ENCODE measurements at places on chromosomes 12 and 14.
A peak's percentile ranks its signal among the peaks of the same experiment; 100 is the strongest.

DNA sequence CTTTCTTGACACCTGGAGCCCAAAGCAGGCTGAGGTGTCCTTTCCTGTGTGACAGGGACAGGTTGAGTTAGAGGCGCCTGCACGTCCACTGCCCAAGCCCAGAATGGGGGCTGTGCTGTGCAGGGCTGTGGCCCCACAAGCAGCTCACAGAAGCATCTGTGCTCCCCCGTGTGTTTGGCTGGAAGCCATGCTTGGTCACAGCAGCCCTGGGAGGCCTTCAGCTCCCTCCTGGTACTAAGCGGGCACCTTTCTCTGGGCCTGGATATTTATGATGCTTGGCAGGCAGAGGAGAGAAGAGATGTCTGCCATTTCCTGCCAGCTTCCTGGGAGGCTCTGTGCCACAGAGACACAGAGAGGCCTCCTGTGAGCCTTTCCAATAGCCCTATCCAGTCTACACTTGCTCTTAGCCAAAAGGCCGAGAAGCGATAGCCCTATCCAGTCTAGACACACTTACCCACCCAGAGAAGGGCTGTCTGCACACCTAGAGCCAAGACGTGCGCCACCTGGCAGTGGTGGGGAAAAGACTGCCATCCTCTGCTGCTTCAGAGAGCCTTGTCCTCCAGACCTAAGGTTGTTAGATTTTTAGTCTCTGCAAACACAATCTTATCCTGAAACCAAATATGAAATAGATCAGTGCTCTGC is 117.4 kb downstream of the GCH1 start:
- no peak for DNase-seq

- DNase-seq = no peak
Observed at GRCh38 chr14:75811136-75811829, 150.2 kb downstream of the TTLL5 start.

DNA sequence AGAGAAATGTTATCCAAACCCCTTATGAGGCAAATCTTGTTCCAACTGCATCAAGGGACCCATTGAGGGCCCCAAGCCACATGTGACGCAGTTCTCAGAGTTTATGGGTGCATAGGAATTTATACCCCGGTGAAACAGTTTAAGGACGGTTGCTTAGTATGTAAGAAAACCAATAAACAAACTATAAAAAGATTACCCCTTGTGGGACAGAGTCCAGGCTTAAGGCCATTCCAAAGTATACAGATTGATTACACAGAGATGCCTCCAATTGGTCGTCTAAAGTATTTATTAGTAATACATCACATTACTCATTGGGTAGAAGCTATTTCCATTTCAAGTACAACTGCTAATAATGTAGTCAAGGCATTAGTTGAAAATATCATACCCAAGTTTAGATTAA is 885.0 kb upstream of the MDGA2 start:
- DNase-seq = no peak

- DNase-seq = peak; percentile 55
Observed at GRCh38 chr12:115998119-115998633, 279.3 kb downstream of the MED13L start.

GRCh38 chr12:53173085-53173715 is 7.3 kb upstream of the ZNF740 start:
- DNase-seq = no peak

DNA sequence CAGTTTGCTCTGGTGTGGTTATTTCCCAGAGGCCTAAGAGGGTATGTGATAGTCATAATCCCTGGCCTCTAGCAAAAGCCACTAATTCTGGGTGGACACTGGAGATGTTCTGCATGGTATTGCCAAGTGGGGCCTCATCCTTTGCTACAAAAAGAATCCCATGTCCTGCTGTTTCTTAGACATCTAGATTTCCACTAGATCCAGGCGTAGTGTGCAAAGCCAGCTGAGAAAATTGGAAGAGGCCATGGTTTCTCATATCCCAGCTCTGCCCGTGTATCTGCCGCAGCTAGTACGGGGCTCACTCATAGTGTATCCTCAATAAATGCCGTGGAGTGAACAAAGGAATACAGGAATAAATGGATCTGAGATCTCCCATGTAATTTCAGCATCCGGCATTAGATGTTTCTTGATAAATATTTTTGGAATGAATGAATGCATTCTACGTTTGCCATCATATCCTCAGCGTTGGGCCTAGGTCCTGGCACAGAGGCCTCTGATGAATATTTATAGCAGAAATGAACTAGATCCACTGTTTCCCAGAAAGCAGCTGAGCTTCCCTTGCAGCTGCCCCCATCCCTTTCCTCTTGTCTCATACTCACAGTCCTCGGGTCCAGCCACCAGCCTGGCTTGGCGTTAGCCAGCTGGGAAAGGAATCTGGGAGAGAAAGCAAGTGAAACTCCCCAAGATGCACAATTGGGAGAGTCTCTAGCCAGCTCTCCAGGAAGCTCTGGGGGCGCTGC is 76.3 kb upstream of the NOS1 start:
- peak; percentile 22 for DNase-seq

GRCh38 chr12:109222062-109222461 is 87.0 kb downstream of the FOXN4 start:
- no peak for DNase-seq

DNA sequence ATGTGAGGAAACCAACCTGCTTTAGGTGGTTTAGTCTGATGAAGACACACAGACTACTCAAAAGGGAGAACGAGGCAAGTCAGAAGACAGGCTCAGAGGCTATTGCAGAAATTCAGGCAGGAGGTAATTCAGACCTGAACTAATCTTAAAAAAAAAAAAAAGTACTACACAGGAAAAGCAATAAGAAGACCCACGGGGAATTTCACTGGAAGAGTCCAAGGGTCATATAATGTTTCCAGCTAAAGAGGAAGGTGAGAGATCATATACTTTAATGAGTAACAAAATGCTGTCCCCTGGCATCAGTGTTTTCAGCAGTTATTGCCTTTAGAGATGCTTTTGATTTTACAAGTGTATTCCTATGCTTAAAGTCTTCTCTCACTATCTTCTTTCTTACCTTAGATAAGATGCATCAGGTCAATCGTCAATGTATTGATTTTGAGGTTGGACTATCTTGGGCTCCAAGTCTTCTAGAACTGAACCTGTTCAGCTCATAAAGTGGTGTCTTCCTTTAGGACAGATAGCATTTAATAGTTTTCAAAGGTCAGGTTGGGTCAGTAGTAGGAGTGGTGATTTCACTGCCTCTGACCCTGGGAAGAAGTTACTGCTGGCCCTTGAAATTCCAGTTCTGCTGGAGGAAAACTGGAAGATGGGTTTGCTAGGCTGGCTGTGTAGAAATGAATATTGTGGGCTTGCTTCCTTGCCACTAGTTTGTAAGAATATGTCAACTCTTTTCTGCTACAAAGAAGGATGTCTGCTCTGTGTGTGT is 60.0 kb downstream of the FAR2 start:
- DNase-seq = no peak

GRCh38 chr12:79648881-79649280 is 41.9 kb downstream of the PAWR start:
- DNase-seq = no peak

GRCh38 chr12:50387972-50388478 is 8.4 kb downstream of the FAM186A start:
- no peak for DNase-seq

DNA sequence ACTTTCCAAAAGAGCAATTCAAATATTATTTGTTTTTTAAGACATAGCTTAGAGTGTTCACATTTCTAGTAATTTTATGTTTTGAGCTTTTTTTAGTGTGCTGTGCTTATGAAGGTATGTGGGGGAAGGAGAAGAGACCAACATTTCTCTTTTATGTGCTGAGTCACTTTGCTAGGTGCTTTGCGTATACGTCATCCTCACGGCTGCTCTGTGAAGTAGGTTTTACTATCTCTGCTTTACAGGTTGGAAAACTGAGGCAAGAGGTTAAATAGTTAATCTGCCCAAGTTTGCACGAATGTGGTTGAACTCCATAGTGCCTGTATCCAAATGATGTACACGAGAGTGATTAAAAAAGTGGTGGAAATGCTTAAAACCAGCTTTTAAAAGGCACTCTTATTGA is 75.9 kb downstream of the AEBP2 start:
- DNase-seq = no peak

- no peak for DNase-seq
Observed at GRCh38 chr14:95875831-95876760, 536 bp upstream of the TUNAR start.

GRCh38 chr12:113894697-113895096 is 71.4 kb downstream of the RBM19 start:
- no peak for DNase-seq

DNA sequence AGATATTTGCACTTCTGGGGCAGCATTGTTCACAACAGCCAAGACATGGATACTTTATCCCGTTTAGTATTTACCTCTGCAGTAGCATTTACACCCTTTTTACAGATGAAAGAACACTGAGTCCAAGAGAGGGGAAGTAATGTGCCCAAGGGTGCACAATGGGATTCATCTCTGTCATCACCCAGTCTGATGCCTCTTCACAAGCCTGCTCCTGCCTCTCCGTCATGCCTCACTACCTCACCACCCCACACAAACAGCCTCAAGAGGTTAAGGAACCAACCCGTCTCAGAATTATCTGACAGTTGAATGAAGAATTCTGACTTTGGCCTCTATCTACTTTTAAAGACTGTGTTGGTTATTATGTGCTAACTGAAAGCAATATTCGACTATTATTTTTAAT is 368.4 kb downstream of the ATP23 start:
- no peak for DNase-seq

GRCh38 chr14:68679746-68680467 is 113.0 kb downstream of the ZFP36L1 start:
- no peak for DNase-seq

DNA sequence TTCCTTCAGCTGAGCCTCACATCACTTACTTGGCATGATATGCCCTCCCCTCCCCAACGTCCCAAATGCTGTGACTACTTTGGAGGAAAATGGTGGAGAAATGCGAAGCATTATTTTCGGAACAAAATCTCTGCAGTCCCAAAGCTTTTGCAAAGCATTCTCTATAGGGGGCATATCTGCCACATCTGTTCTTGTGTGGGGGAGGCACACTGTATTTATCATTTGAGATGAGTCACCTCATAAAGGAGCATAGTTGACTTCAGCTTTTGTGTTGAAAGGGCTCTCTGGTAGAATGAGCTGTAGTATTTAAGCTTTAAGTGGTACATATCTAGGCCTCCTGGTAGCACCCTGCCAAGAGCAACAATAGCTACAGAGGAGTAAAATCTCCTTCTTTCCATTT is 447.5 kb downstream of the ADAMTS20 start:
- DNase-seq = no peak

GRCh38 chr14:64387232-64387781 is 846 bp upstream of the MTHFD1 start:
- peak; percentile 38 for DNase-seq

DNA sequence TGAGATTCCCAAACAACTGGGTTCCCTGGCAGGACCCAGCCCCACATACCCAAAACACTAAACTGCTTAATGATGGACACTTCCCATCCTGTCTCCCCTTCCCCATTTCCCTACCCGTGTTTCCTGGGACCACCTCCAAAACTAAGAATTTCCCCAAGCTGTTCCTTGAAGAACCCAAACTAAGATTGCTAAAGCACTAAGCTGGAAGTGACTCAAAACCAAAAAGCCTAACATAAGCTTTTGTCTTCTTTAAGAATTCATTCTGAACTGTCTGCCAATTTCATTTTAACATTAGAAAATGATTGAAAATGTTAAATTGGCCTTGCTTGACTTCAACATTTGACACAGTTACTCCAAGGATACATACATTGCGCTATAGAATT is 29.5 kb upstream of the STAB2 start:
- DNase-seq = peak; percentile 65

GRCh38 chr14:38207736-38208617 is at the start of gene SSTR1:
Gene SSTR1 (plus strand): TSS chr14:38207904. CDS start chr14:38209390, 1,486 bp downstream.
- no peak for DNase-seq

- DNase-seq = no peak
Observed at GRCh38 chr12:123676616-123677320, 5.9 kb downstream of the TCTN2 start.

DNA sequence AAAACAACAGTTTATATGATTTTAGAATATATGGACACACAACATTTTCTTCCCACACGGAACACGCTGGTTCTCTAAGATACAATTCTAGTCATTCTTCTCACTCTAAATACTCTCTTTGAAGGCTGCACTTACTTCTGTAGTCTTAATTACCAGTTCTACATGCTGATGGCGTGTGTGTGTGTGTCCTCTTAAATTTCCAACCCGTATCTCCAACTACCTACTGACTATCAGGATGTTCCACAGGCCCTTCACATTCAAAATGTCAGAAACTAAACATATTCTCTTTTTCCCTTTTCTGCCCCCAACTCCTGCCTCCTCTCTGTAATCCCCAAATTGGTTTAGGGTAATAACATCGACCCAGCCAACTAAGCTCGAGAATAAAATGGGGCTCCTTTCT is 75.2 kb downstream of the DUSP16 start:
- DNase-seq = no peak

GRCh38 chr14:31269634-31270195 is 62.1 kb upstream of the HECTD1 start:
- no peak for DNase-seq

- no peak for DNase-seq
Observed at GRCh38 chr12:132066345-132066685, 77.8 kb downstream of the DDX51 start.

GRCh38 chr14:75088566-75089373 is 19.3 kb downstream of the ZC2HC1C start:
- peak; percentile 56 for DNase-seq

GRCh38 chr12:66746489-66747201 is 67.8 kb upstream of the GRIP1 start:
- no peak for DNase-seq

DNA sequence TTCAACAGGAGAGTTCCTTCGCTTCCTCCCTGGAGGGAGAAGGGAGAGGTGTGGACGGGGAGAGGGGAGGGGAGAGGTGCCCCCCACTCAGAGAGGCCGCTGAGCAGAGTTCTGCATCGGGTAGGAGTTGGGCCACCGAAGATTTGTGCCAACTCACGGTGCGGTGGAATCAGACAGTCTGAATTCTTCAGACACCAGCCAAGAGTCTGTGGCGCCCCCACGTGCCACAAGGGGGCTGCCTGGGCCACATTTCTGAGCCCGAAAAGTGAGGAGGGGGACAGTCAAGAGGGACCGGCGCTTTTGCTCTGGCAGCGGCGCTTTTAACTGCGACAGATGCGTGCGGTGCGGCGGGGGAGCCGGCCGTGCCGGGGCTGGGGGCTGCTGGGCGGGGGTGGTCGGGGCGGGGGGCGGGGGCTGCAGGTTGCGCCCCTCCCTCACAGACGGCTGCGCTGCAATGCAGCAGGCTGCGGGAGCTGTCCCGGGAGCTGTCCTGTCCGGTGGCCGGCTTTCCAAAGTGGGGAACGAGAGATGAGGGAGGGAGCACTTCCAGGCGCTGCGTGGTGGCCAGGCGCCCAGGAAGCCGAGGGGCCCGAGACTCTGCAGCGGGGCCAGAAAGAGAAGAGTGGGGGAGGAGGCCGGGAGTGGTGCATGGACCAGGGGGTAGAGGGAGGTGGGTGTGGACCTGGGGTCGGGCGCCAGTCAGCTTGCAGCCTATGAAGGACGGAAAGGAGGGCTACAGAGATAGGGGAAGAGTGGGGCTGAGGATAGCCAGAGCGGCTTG is 975 bp upstream of the RTL1 start:
- DNase-seq = no peak
